Hypothalamus (tissue), 51 donors: ENCODE measurements at places on chromosomes 1 and 21.

DNA sequence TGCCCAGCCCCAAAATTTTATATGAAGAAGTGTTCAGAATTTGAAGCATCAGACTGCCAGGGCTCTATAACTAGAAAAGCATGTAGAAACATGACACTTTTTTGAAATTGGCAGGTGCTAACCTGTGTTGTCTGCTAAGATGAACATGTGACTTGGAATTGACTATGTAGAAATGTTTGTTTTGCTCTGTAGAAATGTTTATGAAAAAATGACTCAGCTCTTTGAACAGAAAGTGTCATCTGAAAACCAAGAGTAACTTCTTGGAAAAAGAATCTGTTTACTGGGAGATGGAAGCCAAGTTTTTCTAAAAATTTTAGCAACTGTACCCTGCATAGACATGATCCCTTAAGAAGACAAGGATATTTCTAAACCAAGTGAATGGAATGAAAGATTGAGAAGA lies 59.2 kb downstream of the LHX9 start:
- DNase-seq, result no peak

GRCh38 chr1:117702654-117703053 lies 96.8 kb downstream of the TENT5C start:
- DNase-seq, result no peak

- no peak for DNase-seq
These were observed 430.4 kb upstream of the CHRM3 start for GRCh38 chr1:238955934-238956333.

GRCh38 chr1:110135246-110135645 lies 15.0 kb upstream of the SLC6A17 start:
- DNase-seq, result no peak

DNA sequence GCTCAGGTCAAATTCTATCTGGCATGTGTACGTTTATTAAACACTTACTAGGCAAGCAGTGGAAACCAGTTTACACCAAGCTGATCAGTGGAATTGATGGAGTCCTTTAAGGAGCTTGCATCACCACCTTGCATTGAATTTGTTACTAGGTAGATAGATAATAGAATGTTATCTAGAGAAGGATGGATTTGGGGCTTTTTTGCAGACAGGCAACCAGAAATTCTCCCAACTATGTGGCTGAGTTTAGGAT lies 44.9 kb downstream of the HHAT start:
- no peak for DNase-seq

- no peak for DNase-seq
These were observed 2.4 kb downstream of the DMRTA2 start for GRCh38 chr1:50420689-50421365.

GRCh38 chr1:65359888-65360287 lies 50.5 kb downstream of the DNAJC6 start:
- DNase-seq, result no peak

DNA sequence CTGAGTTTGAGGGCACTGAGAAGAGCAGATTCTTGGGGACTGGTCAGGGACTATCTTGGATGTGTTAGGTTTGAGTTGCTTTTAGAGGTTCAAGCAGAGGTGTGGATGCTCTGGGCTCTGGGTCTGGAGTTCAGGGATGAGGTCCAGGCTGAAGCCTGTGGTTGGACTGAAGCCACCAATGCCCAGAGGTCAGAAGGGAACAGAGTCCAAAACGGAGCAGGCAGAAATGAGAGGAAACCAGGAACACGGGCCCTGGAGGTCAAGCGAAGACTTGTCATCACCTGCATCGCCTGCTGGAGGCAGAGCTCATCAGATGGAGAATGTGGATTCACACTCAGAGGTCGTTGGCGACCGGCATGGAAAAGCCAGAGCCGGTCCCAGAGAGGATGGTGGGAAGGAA lies 129.6 kb upstream of the TMEM51 start:
- no peak for DNase-seq

DNA sequence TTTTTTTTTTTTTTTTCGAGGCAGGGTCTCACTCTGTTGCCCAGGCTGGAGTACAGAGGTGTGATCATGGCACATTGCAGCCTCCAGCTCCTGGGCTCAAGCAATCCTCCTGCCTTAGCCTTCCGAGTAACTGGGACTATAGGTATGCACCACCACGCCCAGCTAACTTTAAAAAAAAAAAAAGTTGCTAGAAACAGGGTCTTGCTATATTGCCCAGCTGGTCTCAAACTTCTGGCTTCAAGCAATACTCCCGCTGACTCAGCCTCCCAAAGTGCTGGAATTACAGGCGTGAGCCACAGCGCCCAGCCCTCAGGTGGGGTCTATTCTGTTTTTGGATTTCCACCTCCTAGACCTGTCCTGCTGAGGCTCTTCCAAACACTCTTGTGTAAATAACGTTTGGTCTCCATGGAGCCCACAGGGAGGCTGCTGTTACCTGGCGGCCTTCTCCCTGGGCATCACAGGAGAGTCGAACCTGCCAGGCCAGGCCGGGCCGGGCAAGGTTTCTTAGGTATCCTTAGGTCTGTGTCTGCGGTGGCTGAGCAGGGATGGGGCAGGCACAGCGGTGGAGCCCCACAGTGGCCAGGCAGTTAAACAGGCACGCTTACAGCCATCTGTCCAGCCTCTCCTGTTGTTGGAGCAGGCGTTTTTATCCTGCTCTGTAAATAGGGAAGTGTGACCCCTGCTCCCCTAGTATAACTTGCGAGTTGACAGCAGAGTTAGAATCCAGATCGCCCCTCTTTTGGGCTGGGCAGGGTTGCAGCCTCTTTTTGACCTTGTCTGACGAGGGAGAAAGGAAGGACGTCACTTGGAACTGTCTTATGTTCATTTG lies 18.8 kb downstream of the PLEKHM2 start:
- DNase-seq, result no peak

GRCh38 chr1:1259951-1260600 lies 13.6 kb upstream of the C1QTNF12 start:
- DNase-seq, result no peak

- peak; percentile 84 for DNase-seq
These were observed 12.2 kb downstream of the ADAMTSL4 start for GRCh38 chr1:150561254-150561973.

DNA sequence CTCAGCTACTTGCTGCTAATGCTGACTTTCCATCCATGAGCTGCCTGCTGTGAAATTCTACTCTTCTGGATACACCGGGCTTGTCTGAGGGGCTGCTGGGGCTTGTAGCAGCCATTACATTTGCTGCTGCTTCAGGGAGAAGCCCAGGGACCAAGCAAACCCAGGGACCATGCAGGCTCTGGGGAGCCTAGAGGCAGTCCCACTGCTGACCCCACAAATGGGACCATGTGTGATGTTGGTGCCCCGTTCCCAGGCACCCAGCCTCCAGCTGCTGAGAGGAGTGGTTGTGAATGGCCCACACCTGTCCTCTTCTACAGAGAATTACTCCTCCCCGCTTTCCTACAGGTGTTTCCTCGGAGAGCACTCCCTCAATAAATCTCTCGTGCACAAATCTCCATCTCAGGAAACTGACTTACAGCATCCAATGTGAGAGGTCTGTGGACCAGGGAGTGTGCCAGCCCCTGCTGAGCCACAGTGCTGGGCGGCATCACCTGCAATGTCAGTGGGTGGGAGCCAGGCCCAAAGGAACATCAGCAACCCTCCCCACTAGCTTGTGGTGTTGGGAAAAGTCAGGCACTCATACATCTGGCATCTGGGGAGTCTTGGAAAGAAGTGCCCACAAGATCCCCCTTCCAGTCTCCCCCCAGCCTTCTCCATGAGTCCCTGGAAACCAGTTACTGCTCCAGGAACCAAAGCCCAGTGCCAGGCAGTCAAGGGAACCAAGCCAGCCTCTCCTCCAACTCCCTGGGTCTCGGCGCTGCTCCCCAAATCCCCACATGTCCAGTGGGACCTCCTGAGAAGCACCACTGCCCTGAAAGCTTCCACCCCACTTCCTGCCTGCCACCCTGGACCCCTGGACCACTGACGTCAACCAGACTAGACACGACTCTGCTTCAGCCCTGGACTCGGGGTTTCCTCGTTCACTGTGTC lies 65.1 kb downstream of the TCP10L start:
- no peak for DNase-seq

DNA sequence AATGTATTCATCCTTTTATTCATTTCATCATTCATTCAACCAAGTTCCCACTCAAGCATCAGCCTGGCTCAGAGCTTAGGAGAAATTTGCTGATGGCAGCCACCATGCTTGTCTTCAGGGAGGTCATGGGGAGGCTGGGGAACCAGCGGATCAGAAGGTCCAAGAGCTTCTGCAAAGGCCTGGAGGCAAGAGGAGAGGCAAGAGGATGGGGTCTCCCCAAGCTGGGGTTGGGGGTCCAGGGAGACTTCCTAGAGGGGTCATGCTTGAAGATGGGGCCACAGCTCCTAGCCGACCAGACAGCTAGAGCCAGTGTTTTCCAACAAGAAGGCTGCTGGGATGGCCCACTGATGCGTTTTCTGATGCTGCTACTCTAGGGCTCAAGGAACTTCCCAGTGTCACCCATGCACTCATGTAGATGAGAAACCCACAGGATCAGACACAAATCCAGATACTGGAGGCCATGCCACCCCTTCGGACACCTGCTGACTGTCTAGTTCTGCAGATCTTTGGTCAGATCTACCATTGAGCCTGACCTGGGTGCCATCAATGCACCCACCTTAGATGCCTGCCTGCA lies 315.2 kb downstream of the AJAP1 start:
- DNase-seq, result no peak

DNA sequence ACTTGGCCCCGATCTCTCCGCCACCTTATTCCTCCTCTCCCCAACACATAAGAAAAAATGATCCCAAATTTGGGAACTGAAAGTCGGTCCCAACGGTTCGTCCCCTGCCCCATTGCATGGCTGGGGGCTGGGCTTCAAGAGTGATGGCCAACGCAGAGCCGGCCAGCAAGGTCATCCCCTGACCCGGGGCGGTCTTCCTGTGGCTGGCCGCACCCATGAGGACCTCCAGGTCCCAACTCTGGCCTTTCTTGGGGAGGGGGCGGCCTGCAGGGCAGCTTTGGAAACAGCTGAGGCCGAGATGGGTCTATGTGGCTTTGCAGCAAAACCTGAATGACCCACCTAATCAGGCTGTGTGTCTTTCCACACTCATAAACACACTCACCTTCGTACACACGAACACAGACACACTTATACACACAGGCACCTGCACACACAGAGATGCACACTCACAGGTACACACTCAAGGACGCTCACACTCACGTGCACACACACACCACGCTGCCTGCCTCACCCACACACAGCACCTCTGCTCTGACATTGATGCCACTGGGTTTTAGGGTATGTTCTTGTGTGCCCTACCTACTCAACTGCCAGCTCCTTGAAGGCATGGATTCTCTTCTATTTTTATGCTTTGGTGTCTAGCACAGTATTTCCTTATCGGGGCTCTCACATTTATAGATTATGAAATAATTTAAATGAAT lies 562 bp downstream of the DYNLT5 start:
- DNase-seq, result no peak

DNA sequence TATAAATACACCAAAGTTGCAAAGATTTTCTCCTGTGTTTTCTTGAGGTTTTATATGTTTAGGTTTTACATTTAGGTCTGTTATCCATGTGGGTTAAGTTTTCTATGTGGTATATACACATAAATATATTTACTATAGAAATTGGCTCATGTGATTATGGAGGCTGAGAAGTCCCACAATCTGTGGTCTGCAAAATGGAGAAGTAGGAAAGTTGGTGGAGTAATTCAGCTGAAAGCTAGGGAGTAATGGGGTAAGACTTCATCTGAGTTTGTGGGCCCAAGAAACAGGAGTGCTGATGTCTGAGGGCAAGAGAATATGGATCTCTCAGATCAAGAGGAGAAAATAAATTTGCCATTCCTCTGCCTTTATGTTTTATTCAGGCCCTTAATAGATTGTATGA lies 146.0 kb downstream of the GPATCH2 start:
- no peak for DNase-seq

- DNase-seq, result no peak
These were observed 35.5 kb downstream of the COLGALT2 start for GRCh38 chr1:184002071-184002470.

DNA sequence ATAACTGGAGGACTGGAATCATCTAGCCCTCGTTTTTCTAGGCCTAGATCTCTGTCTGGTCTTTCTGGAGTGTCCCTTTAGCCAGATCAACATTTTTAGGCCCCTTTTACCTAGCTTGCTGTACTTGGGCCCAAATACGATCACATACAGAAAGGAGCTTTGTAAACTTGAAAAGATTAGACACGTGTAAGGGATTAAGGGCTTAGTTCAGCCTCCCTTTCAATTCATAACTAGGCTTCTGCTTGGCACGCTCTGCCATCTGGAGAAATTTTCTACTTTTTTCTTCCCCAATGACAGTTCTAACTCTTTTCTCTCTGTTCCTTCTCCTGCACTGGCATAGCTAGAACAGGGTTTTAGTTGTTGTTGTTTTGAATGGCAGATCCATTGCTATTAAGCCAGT lies 153.3 kb upstream of the BEND5 start:
- DNase-seq, result no peak

- DNase-seq, result no peak
These were observed 24.0 kb upstream of the GALNT2 start for GRCh38 chr1:230043081-230043480.

GRCh38 chr1:19764848-19765247 lies 34.9 kb downstream of the TMCO4 start:
- no peak for DNase-seq

DNA sequence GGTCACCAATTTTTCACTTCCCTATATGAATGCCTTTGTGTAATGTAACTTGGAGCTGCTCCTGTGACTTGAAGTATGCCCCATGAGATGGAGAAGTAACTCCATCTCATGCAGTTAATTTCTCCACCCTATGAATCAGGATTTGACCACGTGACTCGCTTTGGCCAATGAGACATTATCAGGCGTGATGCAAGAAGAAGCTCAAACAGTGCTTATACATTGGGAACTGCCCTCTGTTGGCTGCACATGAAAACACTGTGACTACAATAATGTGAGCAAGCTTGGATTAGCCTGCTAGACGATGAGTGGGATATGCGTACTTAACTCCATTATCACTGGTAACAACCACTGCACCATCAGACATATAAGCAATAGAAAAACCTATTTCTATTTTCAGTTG lies 684.4 kb downstream of the PLA2G4A start:
- no peak for DNase-seq
